Fibroblast of the aortic adventitia (primary cell): ENCODE measurements at places on chromosomes 2 and 18. TPM values are rescaled to one million over a fixed set of nuclear protein-coding genes. Genes with fewer than 3 reads are reported as not detected.

DNA sequence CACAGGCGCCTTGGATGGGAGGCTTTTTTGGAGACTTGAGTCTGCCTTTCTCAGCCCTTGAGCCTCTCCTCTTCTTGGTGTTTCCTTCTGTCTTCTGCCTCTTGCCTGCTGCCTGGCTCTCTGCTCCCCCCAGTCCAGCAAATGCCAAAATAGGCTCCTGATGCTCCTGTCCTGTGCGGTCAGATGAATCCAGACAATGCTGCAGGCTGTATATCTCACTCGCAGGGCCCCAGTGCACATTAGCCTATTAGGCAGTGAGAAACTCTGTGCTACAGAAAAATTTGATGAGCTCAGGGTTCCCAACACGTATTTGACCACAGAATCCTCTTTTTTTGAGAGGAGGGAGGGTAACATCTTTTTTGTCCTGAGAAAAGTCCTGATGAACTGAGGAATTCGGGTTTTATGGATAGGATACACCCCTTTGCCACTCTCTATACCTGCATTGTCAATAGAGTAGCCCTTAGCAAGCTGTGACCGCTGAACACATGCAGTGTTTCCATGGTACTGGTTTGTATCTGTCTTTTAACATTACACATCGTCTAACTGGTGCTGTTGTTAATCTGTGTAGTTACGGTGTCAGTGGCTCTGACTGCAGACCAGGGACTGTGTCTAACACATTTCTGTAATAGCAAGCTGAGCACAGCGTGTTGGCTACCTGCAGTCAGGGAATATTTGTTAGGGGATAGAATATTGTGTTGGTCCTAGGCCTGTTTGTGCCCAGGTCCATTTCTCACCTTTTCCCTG, 50.8 kb downstream of the FAM228A start:
- DNase-seq, result no peak

DNA sequence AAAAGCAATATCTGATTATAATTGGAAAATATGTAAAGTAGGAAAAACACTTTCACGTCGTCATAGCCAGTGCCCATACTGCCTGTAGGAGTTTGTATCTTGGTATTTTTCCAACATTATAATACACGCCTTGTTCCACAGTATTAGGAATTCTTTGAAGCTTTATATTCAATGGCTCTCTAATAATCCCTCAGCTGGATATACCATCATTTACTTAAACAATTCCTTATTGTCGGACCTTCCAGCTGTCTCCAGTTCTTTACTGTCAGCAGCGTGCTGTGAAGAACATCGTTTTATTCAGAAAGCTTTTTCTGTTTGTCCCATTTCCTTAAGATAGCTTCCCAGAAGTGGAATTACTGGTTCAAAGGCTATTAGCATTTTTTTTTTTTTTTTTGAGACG, 31.7 kb downstream of the ATP6V1C2 start:
- no peak for DNase-seq

DNA sequence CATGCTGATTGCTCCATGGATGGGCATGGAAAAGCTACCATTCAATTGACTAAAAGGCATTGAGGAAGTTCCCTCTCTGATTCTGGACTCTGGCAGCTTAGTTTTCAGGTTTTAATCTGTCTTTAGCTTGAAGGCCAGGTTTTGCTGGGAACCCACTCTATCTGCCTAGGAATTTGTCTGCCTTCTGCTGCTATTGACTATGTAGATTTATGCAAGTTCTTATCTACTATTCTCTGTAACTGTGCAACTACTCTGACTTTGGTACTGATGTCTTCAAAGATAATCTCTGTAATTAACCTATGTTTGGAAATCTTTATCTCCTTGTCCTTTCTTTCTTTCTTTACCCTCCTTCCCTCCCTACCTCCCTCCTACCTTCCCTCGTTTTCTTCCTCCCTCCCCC, 178.8 kb downstream of the DSEL start:
- no peak for DNase-seq

Gene SIX3
- total RNA-seq, result not detected in 2 replicates

Gene CROCC2
- under 0.01 and 0.41 TPM in 2 replicates for total RNA-seq

Gene SULT1C2
- total RNA-seq, result 0.27 and 2.6 TPM in 2 replicates

Gene GPR55
- total RNA-seq, result under 0.01 TPM in 1 of 2 replicates, not detected in the other

Gene DOK1
- 11.4 and 36.9 TPM in 2 replicates for total RNA-seq
